Dermis microvascular lymphatic vessel endothelial cell (primary cell): ENCODE measurements at places on chromosomes 5 and 9. TPM values are rescaled to one million over a fixed set of nuclear protein-coding genes. Genes with fewer than 3 reads are reported as not detected.

GRCh38 chr5:145554399-145554798, 280.7 kb downstream of the PRELID2 start:
- peak; percentile 76 for DNase-seq

Gene LCN9
- total RNA-seq: not detected in 2 replicates

GRCh38 chr9:3403315-3403714, 122.5 kb downstream of the RFX3 start:
- no peak for DNase-seq

DNA sequence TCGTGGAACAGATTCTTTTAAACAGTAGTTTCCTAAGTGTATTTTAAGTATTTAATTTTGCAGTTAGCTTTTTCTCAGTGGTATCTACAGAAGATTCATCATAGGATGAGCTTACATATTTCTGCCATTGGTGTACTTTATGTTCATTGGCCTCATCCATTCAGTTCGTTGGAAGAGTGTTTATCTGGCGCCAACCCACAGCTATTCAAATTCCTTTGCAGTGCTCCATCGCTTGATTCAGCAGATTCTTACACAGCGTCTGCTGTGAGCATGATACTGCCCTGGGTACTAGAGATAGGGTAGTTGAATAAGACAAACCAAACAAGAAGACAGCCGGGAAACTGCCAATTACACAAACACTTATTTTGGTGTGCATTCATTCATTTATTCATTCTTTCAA, 55.1 kb downstream of the NUP214 start:
- no peak for DNase-seq

DNA sequence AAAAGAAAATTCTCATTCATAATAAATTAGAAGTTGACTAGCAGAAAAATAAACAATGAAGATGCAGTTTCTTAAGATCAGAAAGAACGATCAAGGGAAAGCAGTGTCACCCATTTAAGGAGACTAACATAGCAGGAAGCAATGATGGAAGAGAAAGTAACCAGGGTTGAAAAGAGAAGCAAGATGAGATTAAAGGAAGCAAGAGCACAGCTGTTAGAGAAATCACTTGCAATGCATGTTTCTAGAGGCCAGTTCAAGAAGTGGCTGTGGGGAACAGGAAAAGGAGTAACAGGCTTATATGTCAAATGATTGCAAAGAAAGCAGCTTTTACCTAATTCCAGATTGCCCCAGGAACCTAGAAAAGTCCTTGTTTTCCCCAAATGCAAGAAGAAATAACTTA, 46.8 kb upstream of the SLC1A1 start:
- no peak for DNase-seq

- peak; percentile 87 for DNase-seq
Observed at GRCh38 chr9:94157050-94157801, 73.0 kb downstream of the PTPDC1 start.

Gene SPATA31C1
- total RNA-seq: not detected in 2 replicates

- DNase-seq: no peak
Observed at GRCh38 chr9:34898846-34899245, 59.2 kb upstream of the PHF24 start.

Gene C5orf52
- total RNA-seq: not detected in 2 replicates

DNA sequence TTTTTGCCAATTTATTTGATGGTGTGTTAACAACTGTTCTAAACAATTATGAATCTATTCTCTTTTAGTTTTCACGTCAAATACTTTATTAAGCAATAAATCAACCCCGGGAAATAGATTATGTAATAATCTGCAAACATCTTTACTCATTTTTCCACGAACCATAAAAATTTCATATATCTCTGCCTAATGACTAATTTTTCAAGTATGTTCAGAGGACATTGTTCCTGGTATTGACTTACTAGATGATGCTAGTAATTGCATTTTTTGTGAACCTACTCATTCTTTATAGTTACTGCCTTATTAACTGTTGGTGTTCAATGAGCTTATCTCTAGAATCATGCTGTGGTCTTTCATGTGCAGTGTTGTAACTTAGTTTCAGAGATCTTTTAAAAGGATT, 41.0 kb upstream of the FBN2 start:
- DNase-seq: no peak

Gene PKD2L2
- not detected in 2 replicates for total RNA-seq
